Fibroblast of pulmonary artery (primary cell): ENCODE measurements at places on chromosomes 1 and 21.

DNA sequence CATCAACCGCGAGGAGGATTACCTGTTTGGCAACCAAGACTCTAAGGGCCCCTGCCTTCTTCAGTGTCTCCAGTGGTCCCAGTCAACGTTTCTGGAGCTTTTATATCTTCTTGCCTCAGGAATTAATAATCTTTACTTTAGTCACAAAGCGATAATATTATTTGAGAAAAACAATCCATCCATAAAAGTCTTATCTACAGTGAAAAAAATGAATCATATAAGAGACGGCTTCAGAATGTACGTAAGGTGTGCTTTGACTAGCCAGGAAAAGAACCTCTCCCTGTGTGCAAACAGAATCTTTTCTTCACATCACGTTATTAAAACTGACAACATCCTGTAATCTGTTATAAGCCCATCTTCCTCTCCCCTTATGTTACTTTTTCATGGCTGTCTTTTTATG, at the start of gene REG4:
Gene REG4, minus strand, starts transcription at position 74 of the 400 bp plus-strand sequence. CDS start 2,691 bp downstream, outside the sequence.
- no peak for DNase-seq

- DNase-seq: peak; percentile 20
These were observed 703 bp downstream of the ERI3 start for GRCh38 chr1:44354268-44354839.

DNA sequence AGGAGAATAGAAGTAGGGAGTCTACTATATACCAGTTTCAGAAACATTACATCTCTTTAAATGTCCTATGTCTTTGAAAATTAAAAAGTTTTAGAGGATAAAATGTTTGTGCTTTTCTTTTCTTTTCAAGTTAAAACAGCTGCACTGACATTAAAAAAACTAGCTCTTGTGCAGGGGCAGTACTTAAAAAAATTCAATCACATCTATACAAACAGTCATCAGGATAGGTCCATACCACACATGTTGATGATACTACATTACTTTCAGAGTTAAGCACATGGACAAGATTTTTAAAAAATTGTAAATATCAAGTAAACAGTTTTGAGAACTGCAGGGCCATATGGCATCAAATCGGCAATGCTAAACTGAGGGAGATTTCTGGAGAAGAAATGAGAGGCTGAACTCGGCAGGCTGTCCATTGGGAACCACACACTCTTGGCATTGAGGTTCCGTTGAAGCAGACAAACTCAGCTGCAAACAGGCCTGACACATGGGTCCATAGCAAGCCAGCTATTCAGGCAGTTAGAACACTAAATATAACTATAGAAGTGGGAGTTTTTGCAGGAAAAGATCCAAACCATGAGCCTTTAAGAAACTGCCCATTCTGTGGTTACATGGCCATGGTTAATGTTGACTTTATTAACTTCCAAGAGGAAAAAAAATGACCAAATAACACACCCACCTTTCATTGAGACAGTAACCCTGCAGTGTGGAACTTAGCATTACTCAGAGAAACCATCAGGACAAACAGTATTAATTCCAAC, 84.5 kb upstream of the BCL10 start:
- DNase-seq: peak; percentile 53

DNA sequence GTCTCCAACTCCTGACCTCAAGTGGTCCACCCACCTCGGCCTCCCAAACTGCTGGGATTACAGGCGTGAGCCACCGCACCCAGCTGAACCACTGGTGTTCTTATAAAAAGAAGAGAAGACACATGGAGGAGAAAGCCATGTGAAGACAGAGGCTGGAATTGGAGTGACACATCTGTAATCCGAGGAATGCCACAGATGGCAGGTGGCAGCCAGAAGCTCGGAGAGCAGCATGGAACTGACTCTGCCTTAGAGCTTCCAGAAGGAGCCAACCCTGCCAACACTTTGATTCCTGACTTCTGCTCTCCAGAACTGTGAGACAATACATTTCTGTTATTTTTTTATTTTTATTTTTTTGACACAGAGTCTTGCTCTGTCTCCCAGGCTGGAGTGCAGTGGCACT, 59.0 kb upstream of the ATP2B4 start:
- no peak for DNase-seq

- DNase-seq: no peak
These were observed 147.7 kb downstream of the MIS18A start for GRCh38 chr21:32131164-32131563.

DNA sequence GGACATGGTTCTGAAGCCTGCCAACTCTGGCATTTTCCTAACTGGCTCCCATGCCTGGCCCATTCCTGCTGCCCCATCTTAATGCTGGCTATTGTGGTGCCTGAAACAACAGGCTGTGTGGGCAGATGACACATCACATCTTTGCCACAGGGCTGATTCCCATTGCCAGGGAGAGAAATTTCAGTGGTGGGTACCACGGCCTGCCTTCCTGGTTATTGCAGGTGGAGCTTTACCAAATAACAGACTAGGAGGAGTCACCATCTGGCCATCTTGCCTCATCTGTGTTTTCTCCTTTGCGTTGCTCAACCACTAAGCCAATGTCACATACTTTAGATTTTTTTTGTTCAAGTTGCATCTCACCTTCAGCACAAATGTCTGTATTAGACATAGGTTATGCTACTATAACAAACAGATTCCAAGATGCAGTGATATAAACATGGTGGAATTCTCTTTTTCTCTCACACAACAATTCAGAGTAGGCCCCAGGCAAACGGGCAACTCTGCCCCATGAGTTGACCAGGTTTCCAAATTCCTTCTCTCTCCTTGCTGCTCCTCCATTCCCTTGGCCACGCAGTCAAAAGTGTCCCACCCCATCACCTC, 14.1 kb downstream of the CDA start:
- no peak for DNase-seq

- no peak for DNase-seq
These were observed 54.6 kb downstream of the ADSS2 start for GRCh38 chr1:244397131-244397530.

- no peak for DNase-seq
These were observed 1660.1 kb upstream of the B3GALT2 start for GRCh38 chr1:194846488-194846887.

DNA sequence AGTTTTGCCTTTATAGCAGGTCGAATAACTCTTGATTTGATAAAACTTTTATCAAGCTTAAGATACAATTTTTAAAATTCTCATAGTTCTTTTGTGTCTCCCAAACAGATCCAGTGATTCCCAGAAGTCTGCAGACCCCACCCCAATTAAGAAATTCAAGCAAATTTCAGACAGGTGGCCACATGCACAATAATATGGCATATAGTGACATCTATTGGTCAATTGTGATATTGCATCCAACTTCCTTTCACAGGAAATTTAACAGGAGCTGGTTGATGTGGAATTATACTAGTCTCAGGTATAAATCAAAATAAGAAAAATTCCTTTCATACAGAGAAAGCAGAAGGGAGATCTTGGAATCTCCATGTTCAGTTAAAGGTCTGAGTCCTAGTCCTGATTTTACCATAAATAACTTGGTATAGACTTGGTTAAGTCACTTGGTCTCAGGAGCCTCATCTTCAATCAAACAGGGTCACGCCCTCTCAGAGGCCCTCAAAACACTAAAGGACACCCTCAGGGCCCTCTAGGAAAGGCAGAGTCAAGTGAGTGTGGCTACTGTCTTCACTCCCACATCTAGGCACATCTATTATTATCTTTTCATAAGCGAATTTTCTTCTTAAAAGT, 24.1 kb downstream of the PIGM start:
- DNase-seq: peak; percentile 53

- no peak for DNase-seq
These were observed 180.1 kb downstream of the CAMTA1 start for GRCh38 chr1:6965083-6965934.

DNA sequence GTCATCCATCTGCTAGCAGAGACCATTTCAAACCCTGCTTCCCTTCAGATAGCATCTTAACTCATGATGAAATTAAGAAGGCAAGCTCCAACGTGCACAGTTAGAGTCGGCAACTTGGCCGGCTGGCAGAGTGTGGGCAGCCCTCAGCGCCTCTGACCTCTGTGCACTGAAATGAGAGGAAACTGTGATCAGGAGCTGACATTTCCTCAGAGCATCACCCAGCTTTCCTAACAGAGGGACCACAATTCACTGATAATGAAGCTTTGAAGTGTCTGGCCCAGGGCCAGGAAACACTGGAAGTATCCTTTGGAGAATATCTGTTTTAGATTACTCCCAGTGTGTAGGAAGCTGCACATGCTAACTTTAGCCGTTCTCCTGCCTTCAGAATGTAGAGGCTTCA, 145.0 kb upstream of the ZC3H11B start:
- DNase-seq: peak; percentile 20

DNA sequence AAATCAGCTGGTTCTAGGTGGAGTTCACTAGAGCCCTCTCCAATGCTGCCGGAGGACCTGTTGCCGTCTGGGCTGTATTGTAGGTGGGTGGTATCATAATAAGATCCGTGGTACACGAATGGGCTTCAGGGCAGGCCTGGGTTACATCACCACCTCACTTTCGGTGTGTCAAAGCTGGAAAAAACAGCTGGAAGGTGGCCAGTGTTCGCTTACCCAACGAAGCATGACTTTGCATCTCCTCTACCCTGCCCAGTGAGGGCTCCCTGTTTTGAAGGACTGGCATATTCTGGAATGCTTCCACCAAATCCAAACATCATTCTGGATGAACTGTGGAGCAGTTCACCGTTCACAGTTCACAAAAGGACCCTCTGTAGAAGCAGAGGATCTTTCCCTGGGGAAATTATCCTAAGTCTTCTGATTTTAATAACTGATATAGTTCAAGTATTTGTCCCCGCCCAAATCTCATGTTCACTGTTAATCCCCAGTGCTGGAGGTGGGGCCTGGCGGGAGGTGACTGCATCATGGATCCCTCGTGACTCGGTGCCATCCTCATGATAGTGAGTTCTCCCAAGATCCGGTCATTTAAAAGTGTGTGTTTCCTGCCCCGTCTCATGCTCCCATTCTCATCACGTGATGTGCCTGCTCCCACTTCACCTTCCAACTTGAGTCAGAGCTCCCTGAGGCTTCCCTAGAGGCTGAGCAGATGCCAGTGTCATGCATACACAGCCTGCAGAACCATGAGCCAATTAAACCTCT, 429.0 kb downstream of the KIF26B start:
- peak; percentile 13 for DNase-seq

GRCh38 chr21:18228060-18228739, 16.4 kb upstream of the CHODL start:
- DNase-seq: no peak

- DNase-seq: no peak
These were observed 19.9 kb upstream of the WDR26 start for GRCh38 chr1:224454402-224455055.

- DNase-seq: no peak
These were observed 59.6 kb upstream of the OLIG2 start for GRCh38 chr21:32966120-32966519.

DNA sequence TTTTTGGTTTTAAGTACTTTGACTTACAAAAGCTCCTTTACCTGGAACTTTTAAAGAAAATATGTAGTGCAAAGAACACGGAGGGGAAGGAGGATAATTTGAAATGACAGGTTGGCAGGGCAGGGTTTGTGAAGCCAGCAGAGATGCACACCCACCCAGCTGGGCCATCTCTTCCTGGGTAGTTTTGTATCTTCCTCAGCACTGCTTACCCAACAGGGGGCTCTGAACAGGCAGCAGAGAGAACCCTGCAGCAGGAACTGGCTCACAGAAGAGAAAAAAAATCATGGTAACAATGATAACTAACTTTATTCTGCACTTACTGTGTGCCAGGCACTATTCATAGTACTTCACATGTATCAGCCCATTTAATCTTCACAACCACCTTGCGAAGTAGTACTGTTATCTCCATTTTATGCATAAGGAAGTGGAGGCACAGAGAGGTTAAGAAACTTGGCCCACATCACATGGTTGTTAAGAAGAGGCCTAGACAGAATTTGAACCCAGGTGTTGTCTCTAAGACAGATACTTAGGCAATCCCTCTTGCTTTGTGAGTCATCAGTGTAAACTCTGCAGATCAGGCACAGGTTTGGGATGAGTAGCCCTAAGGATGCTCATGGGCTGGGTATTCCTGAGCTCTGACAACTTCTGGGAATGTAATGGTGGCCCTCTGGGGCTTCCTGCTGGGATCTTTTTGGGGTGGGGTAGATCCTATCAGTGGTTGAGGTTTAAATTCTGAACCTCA, 60.8 kb downstream of the ELK4 start:
- no peak for DNase-seq

GRCh38 chr1:20051218-20051829, 18.7 kb upstream of the PLA2G5 start:
- DNase-seq: no peak

DNA sequence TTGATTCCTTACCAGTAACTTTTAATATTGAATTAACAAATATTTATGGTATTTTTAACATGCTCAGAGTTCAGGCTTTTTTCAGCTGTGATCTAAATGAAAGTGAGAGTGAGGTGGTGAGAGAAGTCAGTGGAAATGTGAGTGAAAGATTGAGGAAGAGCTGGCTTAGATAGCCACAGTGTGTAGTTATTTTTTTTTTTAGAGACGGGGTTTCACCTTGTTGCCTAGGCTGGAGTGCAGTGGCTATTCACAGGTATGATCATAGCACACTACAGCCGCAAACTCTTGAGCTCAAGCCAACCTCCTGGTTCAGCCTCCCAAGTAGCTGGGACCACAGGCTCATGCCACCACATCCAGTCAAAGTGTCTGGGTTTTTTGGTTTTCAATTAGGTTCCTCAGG, 10.9 kb downstream of the RNF11 start:
- no peak for DNase-seq
